ENCODE measurements at places on chromosomes 11 and 22. TPM values are rescaled to one million over a fixed set of nuclear protein-coding genes. Genes with fewer than 3 reads are reported as not detected.

Gene TENM4
- 5.9 TPM for total RNA-seq

Gene CSNK2A3
- 2.9 TPM for total RNA-seq

Gene CYTH4
- 0.59 TPM for total RNA-seq

Gene PKP3
- total RNA-seq: 1.8 TPM

Gene CREB3L1
- total RNA-seq: 14.5 TPM

Gene MAJIN
- not detected for total RNA-seq

Gene MMP8
- not detected for total RNA-seq

Gene FLRT1
- total RNA-seq: not detected

Gene IL17RA
- 7.2 TPM for total RNA-seq

Gene C1QTNF6
- total RNA-seq: 5.9 TPM
